ENCODE measurements at places on chromosomes 4 and X.

DNA sequence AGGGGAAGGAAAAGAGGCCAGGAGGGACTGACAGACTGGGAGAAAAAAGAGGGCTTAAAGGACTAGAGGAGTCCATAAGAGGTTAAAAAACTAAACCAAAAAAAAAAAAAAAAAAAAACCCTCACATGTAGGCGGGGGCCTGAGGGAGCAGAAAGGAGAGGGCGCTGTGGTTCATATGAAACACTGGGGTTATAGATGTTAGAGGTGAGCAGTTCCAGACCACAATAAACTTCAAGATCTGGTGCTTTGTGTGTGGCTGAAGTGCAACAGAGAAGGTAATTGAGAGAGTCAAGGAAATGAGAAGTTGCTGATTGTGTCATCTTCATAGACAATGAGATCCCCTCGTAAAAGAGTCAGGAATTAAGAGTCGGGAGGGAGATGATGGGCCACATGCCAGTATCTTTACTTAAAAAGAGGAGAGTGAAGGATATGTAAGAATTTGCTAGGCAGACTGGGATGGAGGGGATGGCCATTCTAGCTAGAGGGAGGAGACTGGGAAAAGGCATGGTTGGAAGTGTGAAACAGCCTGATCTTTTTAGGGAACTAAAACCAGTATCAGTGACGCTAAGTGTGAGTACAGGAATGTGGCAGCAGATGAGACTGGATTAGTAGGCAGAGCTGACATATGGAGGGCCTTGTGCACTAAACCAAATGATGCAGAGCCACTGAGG, 18.4 kb upstream of the OGT start:
- DNase-seq, result no peak

DNA sequence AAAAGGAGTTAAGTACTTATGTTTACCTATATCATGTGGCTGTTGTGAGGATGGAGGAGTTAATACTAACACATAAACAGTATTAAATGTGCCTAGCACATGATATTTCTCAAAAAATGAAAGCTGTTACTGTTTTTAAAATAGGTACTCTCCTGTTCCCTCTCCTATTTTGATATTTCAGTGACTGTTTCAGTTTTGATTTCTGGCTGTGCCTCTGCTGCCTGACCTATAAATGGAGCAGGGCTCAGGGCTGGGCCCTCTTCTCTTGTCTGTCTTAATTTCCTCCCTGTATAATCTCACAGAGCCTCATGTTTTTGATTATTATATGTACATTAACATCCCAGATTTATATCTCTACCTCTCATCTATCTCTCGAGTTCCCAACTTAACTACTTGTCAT, 93.3 kb downstream of the UGT8 start:
- no peak for DNase-seq

DNA sequence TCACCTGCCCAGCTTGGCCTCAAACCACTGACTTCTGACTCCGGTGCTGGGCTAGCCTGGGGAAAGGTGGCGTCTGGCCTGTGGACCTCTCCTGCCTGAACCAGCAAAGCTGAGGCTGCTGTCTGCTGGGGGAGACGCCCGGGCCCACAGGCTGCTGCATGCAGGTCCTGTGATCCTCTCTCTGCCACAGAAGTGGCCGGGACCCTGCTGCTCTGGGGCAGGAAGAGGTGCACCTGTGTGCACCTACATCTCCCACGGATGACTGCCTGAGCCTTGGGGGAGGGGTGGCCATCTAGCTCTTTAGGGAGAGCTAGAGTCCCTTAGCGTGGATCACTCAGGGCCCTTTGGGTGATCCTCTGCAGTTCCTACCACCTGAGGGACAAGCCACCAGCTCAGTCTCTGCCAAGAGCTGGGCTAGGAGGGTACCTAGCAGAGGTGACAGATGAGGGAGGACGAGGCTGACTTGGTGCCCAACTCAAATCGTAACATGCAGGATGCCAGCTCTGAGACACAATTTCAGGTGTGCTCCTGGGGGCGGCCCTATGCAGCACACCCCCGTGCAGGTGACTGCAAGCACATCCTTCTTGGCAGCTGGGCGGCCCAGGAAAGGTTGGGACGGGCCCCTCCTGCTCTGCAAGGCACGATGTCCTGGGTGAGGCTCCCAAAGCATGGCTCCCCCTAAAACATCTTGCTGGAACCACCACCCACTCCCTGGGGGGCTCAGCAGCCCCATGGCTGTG, 22.5 kb downstream of the LETM1 start:
- no peak for DNase-seq

- DNase-seq, result no peak
Measured at GRCh38 chr4:176020481-176021085, 45.1 kb upstream of the WDR17 start.

- peak; percentile 33 for DNase-seq
Measured at GRCh38 chr4:40550948-40551462, 78.7 kb downstream of the RBM47 start.

- DNase-seq, result no peak
Measured at GRCh38 chrX:69388526-69388925, 115.6 kb upstream of the NALF2 start.
